Hematopoietic multipotent progenitor cell treated with erythropoietin and hydrocortisone succinate and interleukin-3 and kit ligand, for 6 days (in vitro differentiated cells): ENCODE measurements at places on chromosomes 5 and 9.

- DNase-seq, result no peak
Measured at GRCh38 chr9:99050292-99050911, 54.5 kb upstream of the TGFBR1 start.

DNA sequence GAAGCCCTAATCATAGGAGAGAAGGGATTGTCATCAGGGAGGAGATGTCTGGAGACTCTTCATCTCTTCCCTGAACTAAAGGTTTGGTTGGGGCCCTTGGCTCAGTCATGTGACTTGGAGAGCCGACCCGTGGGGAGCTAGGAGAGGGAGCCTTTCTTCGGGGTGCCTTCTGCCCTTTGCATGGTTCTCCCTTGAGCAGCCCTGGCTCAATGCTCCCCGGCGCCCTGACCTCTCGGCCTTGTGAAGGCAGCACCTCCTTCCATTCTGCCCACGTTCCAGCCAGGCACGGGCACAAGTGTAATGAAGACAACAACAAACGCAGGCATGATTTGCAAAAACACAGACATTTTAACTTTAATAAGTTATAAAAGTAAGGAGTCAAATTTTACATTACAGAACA lies 50.4 kb downstream of the ZNF354C start:
- DNase-seq, result no peak

DNA sequence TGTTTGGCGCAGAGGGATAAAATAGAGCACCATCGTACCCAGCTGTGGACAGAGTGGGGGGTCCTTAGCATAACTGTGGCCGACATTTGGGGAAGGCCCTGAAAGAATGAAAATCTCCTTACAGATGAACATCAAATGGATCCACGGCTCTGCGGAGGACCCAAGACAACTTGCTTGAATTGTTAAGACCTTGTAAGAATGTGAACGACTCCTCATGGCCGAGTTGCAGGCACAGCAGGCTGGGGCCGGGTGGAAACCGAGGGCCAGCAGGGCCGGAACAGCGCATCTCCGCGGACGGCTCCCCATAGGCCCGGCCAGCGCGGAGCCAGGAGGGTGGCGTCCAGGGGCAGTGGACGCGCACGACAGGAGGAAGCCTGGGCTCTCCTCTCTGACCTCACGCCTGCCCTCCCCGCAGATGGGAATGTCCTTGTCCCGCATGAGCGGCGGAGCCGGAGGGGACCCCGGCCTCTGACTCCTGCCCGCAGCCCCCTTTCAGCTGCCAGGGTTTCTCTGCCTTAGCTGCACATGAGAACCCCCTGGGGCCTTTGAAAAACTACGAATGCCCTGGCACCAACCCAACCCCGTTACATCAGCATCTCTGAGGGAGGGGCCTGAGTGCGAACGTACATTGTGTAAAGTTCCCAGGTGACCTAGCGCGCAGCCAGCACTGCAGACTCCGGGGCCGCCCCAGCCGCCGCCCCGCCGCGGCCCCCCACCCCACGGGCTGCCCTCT lies 36.2 kb upstream of the PTCH1 start:
- DNase-seq, result no peak

- DNase-seq, result no peak
Measured at GRCh38 chr5:98424681-98425450, 348.6 kb upstream of the RGMB start.

- DNase-seq, result no peak
Measured at GRCh38 chr5:126523818-126524510, 71.1 kb downstream of the ALDH7A1 start.

DNA sequence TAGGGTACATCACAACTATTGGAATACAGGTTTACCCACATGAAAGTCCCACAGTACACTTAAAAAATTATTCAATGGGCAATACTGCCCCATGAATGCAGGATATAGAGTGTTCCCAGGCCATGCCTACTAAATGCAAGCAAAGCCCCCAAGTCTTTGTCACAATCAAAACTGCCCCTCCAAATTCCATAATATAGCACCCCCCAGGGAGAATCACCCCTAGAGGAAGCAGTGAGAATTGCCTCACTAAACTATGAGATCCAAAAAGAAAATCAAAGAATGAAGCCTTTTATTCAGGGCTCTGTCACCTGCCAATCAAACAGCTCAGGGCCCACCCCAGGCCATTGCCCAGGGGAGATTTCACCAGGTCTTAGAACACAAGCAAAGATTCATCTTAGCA lies 90.8 kb downstream of the ATPSCKMT start:
- no peak for DNase-seq

GRCh38 chr9:111190347-111190746 lies 139.7 kb downstream of the OR2K2 start:
- DNase-seq, result no peak

DNA sequence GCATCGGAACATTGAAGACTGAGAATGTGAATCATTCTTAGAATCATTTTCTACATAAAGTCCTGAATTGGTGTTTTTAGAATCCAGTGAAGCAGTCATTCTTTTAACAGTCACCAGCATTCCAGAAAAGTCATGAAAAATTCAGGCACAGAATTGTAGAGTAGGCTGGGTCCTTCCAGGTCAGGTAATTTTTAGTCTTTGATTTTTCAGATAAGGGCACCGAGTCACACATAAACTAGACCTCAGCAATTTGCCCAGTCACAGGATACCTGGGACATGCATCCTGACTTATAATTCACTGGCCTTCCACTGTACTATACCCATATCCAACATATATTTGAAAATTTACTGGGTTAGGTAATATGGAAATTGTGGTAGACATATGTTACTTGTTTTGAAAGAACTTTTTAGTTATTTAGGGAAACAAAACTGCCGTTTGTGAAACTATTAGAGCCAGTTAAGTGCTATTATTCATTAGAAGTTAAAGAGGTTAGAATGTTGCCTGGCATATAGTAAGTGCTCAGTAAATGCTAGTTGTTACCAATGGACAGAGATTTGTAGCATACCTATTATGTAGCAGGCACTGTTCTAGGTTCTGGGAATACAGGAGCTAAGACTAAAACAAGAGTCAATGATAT lies 10.9 kb downstream of the MAN2A1 start:
- no peak for DNase-seq

DNA sequence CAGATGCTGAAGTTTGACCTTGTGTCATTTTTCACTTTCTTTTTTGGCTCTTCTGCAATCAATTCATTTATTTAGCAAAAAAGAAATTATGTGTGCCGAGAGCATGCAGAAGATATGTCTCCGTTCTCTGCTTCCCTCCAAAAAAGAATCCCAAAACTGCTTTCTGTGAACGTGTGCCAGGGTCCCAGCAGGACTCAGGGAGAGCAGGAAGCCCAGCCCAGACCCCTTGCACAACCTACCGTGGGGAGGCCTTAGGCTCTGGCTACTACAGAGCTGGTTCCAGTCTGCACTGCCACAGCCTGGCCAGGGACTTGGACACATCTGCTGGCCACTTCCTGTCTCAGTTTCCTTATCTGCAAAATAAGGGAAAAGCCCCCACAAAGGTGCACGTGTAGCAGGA lies 2.4 kb downstream of the FGFR4 start:
- DNase-seq, result no peak

DNA sequence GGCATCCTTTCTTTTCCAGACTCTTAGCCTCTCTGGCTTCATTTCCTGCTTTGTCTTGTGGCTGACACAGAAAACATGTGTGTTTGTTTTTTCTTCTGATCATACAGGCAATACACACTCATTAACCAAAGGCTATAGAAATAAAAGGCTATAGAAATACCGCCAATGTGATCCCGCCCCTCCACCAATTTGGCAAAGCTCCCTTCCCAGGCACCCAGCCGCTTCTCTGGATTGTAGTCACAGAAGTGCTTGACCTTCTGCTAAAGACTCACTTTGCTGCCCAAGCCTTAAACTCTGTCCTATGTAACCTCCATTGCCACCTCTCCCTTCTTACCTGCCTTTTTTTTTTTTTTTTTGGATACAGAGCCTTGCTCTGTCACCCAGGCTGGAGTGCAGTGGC lies 5.3 kb downstream of the TXNDC15 start:
- no peak for DNase-seq

DNA sequence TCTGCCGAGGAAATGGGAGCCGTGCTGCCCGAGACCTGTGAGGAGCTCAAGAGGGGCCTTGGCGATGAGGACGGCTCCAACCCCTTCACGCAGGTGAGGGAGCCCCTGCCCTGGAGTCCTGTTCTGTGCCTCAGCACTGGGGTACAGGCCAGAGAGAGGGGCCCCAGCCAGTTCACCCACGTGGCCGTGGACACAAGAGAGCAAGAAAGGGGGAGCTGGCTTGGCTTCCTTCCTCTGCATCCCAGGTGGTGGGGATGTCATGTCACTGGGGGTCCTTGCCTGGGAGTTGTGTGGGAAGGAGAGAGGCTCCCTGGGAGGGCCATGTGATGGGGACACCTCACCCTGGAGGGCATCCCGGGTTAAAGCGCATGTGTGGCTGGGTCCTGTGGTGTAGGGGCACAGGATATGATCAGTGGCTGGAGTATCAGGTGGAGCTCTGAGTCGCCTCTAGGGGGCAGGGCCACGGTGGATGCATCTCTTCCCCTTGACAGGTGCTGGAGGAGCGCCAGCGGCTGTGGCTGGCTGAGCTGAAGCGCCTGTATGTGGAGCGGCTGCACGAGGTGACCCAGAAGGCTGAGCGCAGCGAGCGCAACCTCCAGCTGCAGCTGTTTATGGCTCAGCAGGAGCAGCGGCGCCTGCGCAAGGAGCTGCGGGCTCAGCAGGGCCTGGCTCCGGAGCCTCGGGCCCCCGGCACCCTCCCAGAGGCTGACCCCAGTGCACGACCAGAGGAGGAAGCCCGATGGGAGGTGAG lies 7.5 kb downstream of the N4BP3 start:
- DNase-seq, result peak; percentile 97

GRCh38 chr5:117299936-117300328 lies 725.3 kb upstream of the SEMA6A start:
- DNase-seq, result no peak

GRCh38 chr5:44242791-44243190 lies 146.4 kb downstream of the FGF10 start:
- DNase-seq, result no peak

DNA sequence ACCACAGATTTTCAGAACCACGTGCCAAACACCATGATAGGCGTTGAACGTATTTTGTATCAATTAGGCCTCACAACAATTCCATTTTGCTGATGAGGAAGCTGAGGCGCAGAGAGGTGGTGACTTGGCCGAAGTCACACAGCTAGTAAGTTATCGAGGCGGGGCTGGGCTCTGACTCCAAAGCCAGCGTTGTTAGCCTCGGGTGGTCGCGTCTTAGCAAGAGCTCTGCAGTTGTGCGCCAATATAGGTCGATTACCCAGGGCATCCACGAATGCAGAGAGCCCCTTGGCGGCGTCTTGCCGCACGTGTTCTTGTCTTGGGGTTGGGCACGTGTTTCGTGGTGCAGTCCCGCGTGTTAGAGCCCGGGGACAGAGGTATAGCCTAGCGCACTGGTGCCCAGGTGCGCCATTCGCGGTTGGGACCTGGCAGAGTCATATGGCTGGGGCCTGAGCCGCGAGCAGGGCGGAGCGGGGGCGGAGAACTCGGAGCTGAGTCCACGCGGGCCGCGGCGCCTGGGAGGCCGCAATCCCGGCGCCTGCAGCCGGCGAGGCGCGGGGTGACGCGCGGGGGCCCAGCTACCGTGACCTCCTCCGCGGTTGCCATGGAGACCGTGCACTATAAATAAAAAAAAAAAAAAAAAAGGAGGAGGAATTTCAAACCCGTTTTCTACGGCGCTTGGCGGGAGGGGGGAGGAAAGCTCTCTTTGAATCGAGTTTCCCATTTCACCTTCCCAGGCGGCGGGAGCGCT lies 62.3 kb downstream of the CXXC5 start:
- no peak for DNase-seq

DNA sequence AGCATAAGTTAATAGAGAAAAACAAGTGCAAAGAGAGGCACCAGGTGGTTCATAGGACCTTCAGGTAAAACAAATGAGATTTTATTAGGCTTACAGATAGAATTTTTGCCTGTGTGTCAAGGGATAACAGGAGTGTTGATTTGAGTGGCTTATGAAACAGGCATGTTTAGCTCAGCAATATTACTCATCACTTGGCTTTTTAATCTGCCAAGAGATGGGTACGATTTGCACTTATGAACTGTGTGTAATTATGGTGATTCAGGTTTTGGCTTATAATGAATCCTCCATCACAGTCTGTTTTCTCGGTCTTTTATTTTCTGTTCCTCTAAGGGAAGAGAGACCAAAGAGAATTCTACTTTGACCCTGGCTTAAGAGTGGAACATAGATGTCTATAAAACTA lies 199.3 kb downstream of the DMRTA1 start:
- no peak for DNase-seq

DNA sequence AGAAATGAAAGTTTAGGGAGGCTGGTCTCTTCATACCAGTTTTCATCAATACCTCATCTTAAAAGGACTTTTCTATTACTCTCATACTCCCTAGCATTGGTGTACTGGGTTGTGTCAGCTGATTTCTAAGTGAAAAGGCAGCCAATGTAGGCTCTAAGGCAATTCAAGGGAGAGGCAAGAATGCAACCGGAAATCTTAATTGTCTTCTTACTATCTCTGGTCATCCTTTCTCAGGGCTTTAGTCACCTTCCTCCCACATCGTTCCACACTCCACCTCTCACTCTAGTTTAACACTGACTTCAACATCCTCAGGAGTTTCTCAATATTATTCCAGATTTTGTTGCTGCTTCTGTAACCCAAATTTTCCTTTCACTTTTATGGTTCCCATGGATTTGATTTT lies 281.8 kb upstream of the RFX3 start:
- no peak for DNase-seq

DNA sequence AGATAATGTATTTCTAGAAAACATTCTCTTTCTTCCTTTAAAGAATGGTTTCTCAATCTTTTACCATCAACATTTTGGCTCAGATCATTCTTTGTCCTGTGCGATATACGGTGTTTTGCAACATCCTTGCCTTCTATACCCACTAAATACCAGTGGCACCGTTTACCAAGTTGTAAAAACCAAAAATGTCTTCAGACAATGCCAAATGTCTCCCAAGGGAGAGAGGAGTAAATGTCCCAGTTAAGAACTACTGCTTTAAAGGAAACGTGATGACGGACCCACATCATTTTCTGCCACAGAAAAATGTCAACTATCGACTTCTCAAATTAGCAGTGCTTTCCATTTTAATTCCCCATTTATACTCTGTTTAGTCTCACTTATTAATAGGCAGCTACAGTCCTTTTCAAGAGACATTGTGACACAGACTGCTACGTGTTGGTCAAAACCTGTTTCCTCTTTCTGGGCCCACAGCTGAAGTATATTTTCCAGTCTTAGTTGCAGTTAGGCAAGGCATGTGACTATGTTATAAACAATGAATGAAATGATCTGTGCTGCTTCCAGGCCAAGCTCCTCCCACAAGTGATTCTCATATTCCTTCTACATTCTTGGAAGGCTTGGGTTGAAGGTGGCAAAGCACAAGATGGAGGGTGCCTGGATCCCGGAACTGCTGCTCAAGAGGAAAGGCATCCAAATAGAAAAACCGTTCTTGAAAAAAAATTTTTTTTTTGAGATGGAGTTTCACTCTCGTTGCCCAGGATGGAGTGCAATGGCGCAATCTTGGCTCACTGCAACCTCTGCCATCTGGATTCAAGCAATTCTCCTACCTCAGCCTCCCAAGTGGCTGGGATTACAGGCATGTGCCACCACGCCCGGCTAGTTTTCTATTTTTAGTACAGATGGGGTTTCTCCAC lies 8.8 kb downstream of the PRXL2C start:
- peak; percentile 70 for DNase-seq

GRCh38 chr5:43627028-43627427 lies 24.0 kb downstream of the NNT start:
- DNase-seq, result peak; percentile 77
